ENCODE measurements at places on chromosomes 2 and 18.

DNA sequence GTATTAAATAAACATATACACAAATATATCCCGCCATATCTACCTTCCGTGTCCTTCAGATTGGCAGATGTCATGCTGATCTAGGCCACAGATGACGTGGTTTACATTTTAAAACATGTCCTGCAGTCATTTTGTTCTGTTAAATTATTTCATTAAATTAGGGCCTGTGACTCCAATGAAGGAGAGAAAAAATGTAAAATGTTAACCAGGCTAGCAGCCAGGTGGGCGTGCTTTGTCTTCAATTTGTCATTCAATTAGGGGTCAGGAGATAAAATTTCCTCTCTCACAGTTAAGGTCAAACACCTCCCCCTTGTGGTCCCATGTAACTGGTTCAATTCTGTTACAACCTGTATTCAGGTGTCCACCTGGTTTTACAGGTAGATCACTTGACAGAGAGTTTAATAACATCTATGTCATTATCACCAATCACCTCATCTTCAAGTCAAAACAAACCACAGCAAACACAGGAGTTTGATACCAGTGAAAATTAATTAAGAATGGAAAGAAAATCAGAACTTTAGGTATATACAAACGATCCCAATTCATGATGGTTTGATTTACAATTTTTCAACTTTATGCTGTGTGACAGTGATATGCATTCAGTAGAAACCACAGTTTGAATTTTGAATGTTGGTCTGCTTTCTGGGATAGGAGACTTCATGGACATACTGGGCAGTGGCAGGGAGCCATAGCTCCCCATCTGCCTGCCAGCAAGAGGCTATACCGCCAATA lies 339.4 kb downstream of the CMPK2 start:
- no peak for DNase-seq

GRCh38 chr2:4269885-4270284 lies 566.5 kb downstream of the DCDC2C start:
- DNase-seq, result no peak

GRCh38 chr18:9520666-9521065 lies 45.4 kb downstream of the RALBP1 start:
- DNase-seq, result no peak

GRCh38 chr2:211035548-211036185 lies 479.3 kb downstream of the CPS1 start:
- DNase-seq, result no peak

GRCh38 chr2:223469270-223470046 lies 132.7 kb downstream of the SCG2 start:
- DNase-seq, result peak; percentile 76

GRCh38 chr2:95279435-95280035 lies 5.3 kb downstream of the PROM2 start:
- DNase-seq, result no peak

DNA sequence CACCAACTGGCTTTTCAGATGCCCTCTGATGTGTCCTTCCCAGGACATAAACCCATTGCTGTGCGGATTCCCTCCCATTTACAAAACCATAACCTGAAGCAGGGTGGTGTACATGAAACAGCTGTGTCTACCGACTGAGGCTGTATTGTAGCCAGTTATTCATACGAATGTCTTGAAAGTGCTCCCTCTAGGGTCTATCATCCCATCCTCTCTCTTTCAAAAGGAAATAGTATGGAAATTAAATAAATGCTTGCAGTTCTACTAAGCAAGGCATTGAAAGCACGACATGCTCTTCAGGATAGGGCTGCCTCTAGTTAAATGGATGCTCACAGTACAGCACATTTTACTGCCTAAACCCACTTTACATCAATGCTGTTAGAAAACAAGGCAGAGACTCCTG lies 112.2 kb upstream of the PXDN start:
- no peak for DNase-seq

- no peak for DNase-seq
These were observed 5.3 kb upstream of the KRCC1 start for GRCh38 chr2:88060907-88061275.

GRCh38 chr18:12803069-12803936 lies 80.7 kb downstream of the PTPN2 start:
- DNase-seq, result no peak

GRCh38 chr2:236731767-236732580 lies 162.3 kb downstream of the ACKR3 start:
- peak; percentile 83 for DNase-seq

- no peak for DNase-seq
These were observed 39.5 kb downstream of the SFT2D3 start for GRCh38 chr2:127740665-127741288.

GRCh38 chr2:119782308-119783027 lies 22.7 kb downstream of the PTPN4 start:
- no peak for DNase-seq

DNA sequence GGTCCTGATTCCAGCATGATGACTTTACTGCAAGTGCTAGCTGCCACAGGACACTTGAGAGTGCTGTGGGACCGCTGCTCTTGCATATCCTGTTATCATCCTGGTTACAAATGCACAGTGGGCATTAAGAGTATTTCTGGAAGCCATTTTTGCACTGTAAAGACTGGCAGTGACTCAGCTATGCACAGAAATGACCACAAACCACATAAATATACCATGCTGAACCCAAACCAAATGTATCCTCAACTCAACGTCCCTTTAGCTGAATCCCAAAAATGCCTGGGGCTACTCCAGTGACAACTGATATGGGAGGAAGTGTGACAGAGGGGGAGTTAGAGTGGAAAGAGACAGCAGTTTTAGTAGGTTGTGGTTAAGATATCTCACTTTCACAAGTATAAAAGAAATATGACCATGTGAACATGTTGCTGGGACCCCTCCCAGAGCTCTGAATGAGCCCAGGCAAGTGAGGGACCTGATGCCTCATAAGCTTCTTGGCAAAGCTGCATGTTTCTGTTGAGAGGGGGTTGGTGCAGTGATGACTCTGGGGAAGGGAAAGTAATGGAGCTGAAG lies 37.3 kb downstream of the RHBDD1 start:
- no peak for DNase-seq

DNA sequence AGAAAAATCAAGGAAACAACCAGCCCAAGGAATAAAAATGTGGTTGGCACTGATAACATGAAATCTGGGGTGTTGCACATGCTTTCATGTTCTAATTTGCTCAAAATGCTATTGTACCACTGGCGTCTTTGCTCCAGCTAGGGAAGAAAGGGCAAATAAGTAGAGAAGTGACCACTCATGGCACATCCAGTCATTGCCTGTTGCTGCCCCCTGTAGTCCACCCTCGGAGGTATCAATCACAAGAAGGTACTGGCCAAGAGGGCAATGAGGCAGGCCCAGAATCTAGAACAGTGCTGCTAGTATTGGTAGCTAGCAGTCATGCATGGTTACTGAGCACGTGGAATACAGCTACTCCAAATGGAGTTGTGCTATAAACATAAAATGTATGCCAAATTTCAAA lies 213.4 kb downstream of the CDCA7 start:
- no peak for DNase-seq

- DNase-seq, result no peak
These were observed 73.0 kb upstream of the COPS8 start for GRCh38 chr2:237012577-237013267.

GRCh38 chr18:21100146-21100545 lies 11.5 kb downstream of the ROCK1 start:
- DNase-seq, result no peak

- DNase-seq, result no peak
These were observed 60.1 kb downstream of the FMNL2 start for GRCh38 chr2:152395103-152395502.

GRCh38 chr2:220539481-220539880 lies 912.1 kb downstream of the SLC4A3 start:
- no peak for DNase-seq

GRCh38 chr2:173739006-173739405 lies 226.2 kb downstream of the SP3 start:
- no peak for DNase-seq

- DNase-seq, result no peak
These were observed 87.5 kb upstream of the COPS8 start for GRCh38 chr2:236998236-236998635.

DNA sequence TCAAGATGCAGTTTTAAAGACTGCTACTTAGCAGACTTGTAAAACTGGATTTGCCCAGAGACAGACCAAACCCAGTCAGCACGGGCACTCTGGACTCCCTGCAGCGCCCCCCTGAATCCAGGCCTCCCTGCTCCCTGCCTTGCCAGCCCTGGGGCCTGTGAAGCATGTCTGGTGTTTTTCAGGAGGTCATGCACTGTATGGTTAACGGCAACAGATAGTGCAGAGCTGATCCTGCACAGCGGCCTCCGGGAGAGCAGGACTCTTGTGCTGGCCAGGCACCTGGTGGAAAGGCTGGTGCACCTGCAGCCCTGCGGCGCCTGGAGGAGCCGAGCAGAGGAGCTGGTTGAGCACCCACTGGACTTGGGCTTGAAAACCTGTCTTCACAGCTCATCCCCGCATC lies 30.4 kb downstream of the HDAC4 start:
- DNase-seq, result no peak

DNA sequence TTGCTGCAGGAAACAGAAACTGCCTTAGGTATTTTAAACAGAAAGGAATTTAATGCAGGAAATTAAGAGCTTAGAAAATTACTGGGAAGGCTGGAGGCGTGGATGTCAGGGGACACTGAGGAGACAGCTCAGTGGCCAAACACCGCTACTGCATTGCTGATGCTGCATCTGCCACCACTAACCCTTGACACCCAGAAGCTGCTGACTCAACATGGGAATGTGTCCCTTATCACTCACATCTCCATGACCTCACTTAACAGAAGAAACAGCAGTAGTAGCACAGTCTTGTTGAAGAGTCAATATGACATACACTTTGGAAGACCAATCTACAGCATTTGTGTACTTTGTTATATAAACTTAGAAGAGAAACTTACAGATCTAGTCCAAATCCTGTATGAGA lies 906.1 kb downstream of the SLC4A3 start:
- no peak for DNase-seq

DNA sequence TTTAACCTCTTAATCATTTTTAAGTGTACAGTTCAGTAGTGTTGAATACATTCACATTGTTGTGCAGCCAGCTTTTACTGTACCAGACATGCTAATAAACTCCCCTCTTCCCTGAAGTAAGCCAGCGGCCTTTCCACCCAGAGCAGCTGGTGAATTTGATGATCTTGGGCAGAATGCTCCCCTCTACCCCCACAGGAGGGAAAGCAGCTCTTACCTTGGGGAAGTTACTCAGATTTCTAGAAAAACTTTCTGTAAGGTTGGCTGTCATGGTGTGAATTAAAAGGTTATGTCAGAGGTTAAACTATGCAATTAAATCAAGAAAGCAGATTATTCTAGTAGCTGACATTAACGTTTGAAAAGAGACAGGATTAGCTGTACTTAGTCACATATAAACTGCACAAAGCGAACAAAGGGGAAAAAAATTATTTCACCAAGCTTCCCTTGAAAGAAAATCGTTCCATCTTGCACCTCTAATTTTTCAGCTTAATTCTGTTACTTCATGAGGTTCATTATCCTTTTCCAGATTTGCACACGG lies 398.5 kb upstream of the NRP2 start:
- DNase-seq, result no peak

- DNase-seq, result peak; percentile 50
These were observed 29.4 kb downstream of the HADHB start for GRCh38 chr2:26274058-26274613.

- DNase-seq, result no peak
These were observed 61.1 kb downstream of the XRCC5 start for GRCh38 chr2:216170076-216170763.

DNA sequence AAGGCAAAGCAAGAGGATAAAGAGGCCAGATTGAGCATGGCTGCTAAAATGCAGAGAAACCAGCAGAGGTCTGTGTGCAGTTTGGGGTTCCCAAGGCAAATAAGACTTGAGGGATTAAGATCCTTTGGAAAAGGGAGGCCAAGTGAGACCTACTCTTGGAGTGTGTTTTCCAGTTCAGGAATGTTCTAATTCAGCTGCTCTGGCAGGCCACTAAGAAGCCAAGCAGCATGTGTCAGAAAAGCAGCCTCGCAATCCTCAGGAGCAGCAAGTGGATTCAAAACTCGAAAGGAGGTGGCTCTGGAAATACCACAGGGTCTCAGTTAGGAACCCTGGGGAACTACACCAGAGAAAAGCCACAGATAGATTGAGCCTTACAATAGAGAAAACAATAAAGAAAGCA lies 569.2 kb downstream of the METTL4 start:
- no peak for DNase-seq

DNA sequence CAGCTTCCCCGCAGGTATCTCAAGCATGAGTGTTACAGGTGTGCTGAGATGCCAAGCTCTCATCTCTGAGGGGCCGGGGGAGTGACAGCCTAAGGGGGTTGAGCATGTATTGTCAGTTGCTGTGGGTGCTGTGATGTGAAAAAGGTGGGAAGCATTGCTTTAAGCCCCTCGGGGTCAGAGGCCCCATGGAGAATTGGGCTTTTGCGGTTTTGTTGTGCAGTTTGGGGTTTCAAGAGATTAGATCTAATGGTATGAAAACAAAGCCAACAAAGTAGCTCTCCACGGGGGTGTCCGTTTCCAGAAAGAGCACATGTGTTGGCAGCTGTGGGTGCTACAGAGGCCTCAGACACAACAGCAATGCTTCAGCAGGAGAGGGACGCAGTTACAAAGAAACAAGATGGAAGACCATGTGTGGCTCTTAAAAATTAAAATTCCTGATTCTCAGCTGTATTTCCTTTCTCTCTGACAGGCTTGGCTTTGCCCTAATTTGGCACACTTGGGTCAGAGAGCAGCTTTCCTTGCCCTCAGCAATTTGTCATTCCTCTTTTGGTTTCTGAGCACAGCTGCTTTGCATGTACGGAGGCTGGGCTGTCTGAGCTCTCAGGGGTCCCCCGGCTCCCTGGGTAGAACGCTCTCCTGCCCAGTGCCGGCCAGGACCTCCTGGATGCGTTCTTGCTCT lies 69.9 kb downstream of the TMEM247 start:
- no peak for DNase-seq

- DNase-seq, result no peak
These were observed 43.0 kb upstream of the PID1 start for GRCh38 chr2:229314117-229314516.

DNA sequence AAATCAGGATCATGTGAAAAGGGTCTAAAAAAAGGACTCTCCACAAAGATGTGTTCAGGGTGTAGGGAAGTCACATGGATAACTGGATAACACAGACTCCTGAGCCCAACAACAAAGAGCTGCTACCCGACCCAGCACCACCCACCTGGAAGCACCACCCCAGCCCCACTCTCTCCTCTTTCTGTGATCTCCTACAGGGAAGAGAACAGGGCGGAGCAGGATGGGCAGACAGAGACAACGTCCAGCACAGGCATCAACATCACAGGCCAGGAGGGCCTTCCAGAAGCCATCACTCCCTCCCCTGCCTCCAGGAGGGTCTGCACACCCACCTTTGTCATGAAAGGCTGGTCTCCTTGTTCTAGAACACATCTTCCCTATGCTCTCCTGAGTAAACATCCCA lies 1.3 kb upstream of the CIB4 start:
- no peak for DNase-seq

Data from left cardiac atrium (tissue), 4 donors.